ENCODE measurements at places on chromosomes 1 and 21. TPM values are rescaled to one million over a fixed set of nuclear protein-coding genes. Genes with fewer than 3 reads are reported as not detected.

ZNF593OS gene
- not detected for polyA plus RNA-seq

MX2 gene
- polyA plus RNA-seq: 4.0 TPM

RXRG gene
- polyA plus RNA-seq: not detected

DCDC2B gene
- polyA plus RNA-seq: not detected

CRNN gene
- 2.2 TPM for polyA plus RNA-seq

DNA sequence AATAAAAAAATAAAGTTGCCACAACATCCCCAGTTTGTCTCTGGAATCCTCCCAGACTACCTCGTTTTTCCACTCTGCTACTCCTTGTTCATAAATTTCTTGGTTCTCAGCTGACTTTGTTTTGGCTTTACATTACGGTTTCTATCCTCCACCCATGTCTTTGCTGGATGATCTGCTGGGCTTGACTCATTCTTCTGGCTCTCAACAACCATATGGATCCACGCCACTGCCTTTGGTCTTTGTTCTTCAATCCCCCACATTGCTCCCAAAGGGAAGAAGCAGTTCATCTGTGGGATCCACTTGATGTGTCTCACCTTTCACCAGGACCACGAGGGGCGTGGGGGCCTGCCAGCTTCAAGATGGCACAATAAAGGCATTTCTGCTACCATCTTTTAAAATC, 67.1 kb upstream of the NBL1 start:
- DNase-seq: no peak

GRCh38 chr21:42495765-42496119, 282 bp downstream of the RSPH1 start:
- no peak for DNase-seq

DNA sequence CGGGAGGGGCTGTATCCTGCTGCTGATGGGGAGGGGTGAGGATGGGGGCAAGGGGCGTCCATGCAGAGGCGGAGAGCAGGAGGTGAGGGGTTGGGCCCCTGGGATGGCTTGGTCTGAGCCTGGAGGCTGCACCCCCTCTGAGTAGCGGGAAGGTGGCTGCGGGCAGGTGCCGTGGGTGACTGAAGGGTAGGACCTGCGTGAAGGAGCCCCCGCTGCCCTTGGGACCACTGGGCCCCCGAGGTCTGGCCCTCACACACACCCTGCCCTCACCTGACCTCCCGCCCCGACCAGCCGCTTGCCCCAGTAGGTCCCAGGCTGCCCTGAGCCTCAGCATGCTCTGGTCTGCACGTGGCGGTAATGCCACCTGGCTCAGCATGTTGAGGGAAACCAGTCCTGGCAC, 12.8 kb upstream of the SKI start:
- no peak for DNase-seq

DNA sequence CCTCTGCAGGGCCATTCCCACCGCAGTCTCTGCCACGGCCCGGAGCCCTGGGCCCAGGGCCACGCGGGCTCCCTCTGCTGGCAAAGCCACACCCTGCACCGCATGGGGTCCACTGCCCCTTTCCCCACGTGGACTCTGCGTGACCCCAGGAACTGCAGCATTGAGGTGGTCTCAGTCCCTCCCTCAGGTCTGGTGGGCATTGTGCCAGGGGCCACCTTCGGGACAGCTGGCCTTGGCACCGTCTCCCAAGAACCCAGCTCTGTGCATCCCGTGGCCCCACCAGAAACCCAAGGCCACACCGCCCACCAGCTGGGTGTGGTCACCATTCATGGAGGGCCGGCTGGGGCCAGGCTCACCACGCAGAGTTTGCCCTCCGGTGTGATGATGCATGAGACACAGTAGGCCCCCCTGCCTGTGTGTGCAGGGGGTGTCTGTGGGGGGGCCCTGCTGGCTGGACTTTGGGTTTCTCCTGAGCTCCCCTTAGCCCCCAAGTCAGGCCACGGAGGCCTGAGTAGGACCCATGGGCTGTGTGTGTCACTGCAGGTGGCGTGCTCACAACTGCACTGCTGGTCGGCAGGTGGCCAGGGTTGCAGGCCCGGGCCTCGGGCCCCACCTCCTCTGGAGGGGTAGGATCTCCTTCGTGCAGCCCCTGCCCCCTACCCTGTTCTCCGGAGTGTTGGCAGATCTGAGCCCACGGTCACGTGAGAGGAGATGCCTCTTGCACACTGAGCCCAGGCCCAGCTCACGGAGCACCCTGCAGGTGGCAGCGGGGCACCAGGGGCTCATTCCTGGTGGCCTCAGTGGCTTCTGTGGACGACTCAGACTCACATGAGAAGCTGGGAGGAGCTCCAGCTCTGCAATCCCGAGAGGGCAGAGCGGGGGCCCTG, 5.8 kb downstream of the VWA1 start:
- DNase-seq: peak; percentile 45

DNA sequence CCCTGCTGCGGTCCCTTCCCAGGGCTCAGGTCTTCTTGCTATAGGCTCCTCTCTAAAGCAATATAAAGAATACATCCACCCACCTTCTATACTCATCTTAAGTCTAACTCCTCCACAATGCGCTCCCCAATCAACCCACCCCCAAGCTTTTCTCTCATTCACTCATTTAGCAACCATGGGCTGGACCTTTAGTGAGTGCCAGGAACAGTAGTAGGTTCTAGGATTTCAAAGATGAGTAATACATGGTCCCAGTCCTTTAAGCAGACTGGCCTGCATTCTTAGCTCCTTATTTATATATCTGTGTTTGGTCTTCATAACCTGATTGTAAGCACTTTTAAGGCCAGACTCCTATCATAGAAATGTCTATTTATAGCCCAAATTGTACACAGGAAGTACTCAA, 5.9 kb downstream of the CAMK1G start:
- DNase-seq: no peak

GRCh38 chr1:158821723-158822122, 9.4 kb upstream of the MNDA start:
- no peak for DNase-seq

GRCh38 chr1:64051796-64052195, 151.6 kb upstream of the UBE2U start:
- no peak for DNase-seq

DNA sequence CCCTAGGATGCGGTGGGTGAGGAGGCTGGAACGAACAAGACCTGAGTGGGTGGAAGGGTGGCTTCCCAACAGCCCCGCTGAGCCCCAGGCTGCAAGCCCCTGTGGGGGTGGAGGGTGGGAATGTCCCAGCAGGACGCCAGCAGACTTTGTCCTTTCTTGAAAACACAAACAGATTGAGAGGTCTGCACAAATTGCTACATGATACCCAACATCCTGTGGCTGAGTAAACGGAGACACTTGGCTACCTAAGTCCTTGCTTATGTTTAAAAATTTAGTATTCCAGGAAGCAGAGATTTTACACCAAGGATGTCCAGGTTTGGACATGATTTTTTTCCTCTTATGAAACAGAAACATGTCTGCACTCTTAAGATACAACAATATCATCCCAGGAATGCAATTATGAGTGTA, 11.8 kb upstream of the F3 start:
- no peak for DNase-seq

GRCh38 chr1:223423641-223424233, 30.5 kb downstream of the CCDC185 start:
- no peak for DNase-seq

DNA sequence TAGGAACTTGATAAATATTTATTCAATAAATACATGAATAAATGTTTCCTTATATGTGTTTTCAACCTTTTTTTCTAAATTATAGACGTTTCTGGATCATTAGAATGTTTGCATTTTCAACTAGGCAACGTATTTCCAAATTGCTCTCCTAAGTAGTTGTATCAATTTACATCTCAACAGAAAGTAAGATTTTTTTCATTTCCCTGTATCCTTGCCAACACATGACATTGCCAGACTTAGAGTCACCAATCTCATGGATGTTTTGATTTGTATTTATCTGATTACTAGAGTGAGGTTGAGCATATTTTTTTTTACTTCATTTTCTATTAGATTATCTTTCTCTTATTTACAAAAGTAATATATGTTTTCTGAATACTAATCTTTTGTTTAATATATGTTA, 22.2 kb upstream of the SMG7 start:
- no peak for DNase-seq

DNA sequence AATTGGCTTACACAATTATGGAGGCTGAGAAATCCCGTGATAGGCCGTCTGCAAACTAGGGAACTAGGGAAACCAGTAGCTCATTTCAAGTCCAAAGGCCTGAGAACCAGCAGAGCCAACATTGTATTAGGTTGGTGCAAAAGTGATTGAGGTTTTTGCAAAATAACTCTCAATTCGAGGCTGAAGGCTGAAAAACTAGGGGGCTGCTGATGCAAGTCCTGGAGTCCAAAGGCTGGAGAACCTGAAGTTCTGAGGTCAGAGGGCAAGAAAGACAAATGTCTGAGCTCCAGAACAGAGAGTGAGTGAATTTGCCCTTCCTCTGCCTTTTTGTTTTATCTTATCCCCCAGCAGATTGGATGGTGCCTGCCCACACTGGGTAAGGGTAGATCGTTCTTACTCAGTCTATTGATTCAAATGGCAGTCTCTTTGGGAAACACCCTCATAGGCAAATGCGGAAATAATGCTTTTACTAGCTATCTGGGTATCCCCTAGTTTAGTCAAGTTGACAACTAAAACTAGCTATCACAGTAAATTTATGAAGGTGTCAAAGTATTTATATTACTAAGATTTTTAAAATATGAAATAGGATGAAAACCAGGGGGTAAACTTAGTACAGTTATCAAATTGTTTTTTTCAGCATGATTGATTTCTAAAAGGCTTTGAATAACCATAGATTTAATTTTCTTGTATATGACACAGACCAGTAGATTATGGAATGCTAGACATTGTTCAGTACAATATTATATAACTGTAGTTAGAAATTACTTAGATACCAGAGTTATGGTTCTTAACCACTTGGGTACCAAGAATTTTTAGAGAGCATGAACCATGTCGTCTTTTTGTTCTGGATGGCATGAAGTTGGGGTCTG, 15.4 kb downstream of the RABGAP1L start:
- peak; percentile 74 for DNase-seq

DNA sequence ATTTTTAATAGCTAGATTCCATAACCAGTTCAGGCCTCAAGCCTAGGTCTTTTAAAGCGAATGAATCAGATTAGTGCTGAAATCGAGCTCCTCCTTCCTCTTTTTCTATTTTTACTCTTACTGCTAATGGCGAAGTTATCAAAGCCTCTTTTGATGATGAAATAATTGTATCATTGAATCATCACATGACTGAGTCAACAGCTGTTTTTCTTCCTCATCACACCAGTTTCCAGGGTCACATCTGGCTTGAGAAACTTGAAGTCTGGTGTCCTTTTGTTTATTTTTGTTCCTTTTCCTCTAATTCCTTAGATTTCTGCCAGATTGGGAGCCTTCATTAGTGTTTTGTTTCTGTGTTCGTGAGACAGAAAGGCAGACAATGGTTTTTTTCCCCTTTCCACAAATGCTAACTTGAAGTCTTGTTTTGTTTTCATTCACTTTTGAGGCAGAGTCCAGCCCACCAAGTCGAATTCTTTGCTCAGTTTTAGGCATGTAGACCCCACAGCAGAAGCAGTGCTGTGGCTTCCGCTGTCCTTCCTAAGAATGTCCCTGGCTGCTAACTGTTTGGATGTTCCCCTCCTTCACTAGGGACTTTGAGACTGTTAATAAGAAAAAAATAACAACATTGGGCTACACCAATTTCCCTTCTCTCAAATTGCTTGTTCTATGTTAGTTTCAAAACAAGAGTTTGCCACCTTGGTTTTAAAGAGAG, 51.9 kb upstream of the FMOD start:
- DNase-seq: no peak

GRCh38 chr1:243507001-243507671, 251.3 kb downstream of the SDCCAG8 start:
- DNase-seq: no peak
